ENCODE measurements at places on chromosomes 16 and 17.

DNA sequence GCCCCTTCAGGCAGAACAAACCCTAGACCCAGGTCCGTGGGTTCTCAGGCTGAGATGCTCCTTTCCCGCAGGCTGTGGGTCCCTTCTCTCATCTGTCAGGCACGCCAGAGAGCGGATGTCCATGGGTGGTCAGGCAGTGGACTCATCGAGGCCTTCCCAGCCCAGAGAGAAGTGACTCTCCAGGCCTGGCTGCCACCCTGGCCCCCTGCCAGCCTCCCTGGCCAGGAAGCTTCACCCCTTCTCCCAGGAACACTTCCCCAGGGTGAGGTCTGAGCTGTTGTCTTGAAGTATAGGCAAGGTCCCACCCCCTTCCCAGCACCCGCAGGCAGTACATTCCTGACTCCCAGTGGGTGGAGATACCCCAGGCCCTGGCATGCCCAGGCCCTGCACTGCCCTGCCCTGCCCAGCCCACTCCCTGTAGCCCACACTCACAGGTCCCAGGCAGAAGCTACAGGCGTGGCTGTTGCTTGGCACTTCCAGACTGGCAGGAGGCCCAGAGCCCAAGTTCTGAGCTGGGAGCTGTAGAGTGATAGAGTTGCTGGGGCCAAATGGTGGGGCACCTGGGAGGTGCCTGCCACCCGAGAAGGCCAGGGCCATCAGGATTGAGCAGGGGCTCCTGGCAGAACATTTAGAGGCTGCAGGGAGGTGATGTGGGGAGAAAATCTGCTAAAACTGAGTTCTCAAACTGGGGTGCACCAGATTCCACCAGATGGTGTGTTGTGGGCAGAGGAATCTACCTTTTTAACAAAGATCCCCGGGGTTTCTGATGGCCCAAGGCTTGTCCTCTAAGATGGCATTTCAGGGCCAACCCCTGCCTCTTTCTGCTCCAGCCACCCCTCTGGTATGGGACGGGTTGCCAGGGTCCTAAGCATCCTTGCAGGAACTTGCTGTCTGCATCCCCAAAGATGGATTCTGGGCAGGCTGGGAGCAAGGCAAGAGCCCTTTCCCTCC lies 6.7 kb downstream of the ITGA3 start:
- no peak for DNase-seq

DNA sequence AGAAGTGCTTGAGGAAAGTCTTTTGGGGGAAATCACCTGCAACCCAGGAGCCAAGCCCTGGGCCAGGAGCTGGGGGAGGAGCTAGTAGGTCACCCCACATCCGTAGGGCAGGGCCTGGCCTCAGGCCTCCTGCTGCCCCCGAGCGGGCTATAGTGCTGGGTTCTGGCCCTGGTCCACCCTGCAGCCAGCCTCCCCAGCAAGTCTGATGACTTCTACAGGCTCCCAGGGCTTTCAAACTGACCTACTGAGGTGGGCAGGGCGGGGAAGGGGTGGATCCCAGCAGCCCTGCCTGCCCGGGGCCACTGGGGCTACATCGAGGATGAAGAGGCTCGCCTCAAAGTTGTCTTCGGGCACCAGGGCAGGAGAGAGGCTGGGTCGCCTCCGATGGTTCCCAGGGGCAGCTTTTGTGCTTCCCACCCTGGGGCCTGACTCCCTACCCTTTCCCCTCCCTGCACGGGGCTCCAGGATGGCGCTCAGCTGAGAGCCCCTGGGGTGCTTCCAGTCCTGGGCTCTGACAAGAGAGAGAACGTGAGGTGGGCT lies 5.0 kb downstream of the CENPX start:
- no peak for DNase-seq

DNA sequence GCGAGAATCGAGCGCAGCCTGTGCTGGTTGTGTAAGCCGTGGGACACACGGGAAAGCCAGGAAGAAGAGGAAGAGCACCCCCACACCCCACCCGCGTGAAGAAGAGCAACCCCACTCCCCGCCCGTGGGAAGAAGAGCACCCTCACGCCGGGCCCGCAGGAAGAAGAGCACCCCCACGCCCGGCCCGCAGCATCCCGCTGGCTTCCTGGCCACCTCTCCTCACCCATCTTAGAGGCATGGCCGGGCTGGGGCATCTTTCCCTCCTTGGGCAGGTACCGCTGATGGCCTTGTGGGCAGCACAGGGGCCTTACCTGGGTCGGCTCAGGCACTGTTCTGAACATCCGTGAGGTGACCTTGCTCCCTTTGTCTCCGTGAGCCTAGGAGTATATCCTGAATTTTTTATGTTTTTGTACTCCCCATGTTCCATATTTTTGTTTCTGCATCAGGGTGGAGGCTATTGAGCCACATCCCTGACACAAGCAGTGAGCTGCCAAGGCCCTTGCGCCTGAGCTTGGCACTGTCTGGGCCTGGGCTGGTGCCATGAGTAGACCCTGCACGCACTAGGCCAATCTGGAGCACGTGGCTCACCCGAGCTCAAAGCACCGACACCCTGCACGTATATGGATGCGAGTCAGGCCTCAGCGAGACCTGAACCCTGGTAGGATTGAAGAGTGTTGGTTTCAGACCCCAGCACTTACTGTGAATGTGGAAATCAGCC lies 71.4 kb upstream of the KCTD5 start:
- no peak for DNase-seq

DNA sequence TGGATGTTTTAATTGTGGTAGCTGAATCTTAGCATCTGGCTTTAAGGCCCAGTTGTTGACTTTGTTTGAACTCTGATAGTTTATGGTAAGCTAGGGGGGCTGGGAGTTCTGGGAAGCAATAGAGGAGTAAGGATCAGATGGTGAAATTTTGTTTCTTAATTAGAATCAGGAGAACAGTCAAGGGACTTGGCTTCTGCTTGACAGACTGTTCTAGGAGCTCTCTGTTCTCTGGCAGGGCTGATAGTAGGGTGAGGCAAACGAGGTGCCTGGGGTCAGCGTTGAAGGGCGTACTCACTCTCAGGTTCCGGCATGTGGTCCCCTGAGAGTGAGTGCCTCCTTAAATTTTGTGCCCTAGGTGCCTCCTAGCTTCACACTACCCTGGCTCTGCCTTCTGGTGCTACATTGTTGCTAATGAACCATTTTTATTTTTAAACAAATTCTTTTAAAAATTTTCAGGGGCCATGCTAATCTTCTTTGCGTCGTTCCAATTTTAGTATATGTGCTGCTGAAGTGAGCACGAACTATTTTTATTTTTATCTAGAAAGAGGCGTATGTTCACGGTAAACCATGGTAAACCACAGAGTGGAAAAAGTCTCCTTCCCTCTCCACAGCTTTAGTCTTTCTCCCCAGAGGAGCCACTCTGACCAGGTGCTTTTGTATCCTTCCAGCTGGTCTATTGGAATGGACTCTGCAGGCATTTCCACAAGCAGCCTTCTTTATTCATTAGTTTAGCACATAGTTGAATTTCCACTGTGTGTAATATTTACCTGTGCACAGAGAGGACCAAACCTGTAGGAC lies 19.7 kb downstream of the SLC7A6 start:
- no peak for DNase-seq

GRCh38 chr17:39735882-39736281 lies 1.9 kb upstream of the GRB7 start:
- no peak for DNase-seq

- no peak for DNase-seq
Measured at GRCh38 chr16:56744996-56745640, 15.2 kb downstream of the NUP93 start.
